Stomach (tissue), 19 donors: ENCODE measurements at places on chromosomes 3 and 15. TPM values are rescaled to one million over a fixed set of nuclear protein-coding genes. Genes with fewer than 3 reads are reported as not detected.

GRCh38 chr3:125289429-125289981 is 77.0 kb upstream of the SLC12A8 start:
- no peak for DNase-seq

- DNase-seq, result no peak
Measured at GRCh38 chr15:43268111-43269105, 1.7 kb upstream of the TGM5 start.

DNA sequence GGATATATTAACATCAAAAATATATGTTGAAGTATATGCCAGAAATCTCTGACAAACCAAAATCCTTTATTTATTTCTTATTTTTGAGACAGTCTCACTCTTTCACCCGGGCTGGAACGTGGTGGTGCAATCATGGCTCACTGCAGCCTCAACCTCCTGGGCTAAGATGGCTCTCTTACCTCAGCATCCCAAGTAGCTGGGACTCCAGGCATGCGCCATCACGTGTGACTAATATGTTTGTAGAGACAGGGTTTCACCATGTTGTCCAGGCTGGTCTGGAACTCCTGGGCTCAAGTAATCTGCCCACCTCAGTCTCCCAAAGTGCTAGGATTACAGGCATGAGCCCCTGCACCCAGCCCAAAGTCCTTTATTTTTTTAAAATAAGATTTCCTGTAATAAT is 11.9 kb downstream of the FAIM start:
- no peak for DNase-seq

GRCh38 chr3:155217591-155217990 is 75.9 kb downstream of the STRIT1 start:
- DNase-seq, result no peak

- no peak for DNase-seq
Measured at GRCh38 chr3:179156170-179156569, 8.0 kb downstream of the PIK3CA start.

Gene COLQ
- not detected for total RNA-seq

DNA sequence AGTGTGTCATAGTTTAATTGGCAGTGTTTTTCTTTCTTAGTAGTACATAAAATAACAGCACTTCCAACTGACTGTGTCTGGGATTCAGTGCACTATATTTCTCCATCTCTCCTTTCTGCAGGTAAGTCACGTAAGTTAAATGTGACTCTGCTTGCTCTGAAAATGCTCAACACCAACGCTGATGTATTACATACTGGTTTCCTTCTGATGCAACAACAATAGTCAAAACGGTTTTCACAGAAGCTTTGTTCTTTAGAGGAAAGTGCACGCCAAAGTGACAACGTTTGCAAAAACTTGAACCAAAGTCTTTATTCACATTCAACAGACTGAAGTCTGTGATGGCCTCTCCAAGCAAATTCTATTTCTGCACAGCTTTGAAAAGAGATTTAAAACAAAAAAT is 707.1 kb upstream of the CFAP20DC start:
- no peak for DNase-seq

DNA sequence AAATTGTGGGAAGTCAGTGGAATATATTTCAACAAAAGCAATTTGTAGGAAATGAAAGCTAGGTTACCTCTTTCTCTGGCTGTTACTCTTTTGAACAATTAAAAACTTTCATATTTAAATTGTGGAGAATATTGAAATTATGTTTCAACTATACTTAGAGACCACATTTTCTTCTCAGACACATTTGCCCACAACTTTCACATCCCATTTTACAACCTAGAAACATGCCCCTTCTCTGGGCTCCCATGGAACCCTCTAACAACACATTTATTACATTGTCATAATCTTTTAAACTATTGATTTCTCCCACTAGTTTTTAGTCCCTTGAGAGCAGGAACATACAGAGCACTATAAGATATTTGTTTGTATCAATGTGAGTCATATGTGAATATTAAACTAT is 211.7 kb upstream of the TTC14 start:
- no peak for DNase-seq
